ENCODE measurements at places on chromosomes 3 and 15. TPM values are rescaled to one million over a fixed set of nuclear protein-coding genes. Genes with fewer than 3 reads are reported as not detected.

- DNase-seq: no peak
Observed at GRCh38 chr15:74828835-74829234, 2.4 kb downstream of the CPLX3 start.

GRCh38 chr3:150094150-150094933, 123.6 kb upstream of the PFN2 start:
- no peak for DNase-seq

- no peak for DNase-seq
Observed at GRCh38 chr3:141448606-141449220, 38.1 kb upstream of the RASA2 start.

DNA sequence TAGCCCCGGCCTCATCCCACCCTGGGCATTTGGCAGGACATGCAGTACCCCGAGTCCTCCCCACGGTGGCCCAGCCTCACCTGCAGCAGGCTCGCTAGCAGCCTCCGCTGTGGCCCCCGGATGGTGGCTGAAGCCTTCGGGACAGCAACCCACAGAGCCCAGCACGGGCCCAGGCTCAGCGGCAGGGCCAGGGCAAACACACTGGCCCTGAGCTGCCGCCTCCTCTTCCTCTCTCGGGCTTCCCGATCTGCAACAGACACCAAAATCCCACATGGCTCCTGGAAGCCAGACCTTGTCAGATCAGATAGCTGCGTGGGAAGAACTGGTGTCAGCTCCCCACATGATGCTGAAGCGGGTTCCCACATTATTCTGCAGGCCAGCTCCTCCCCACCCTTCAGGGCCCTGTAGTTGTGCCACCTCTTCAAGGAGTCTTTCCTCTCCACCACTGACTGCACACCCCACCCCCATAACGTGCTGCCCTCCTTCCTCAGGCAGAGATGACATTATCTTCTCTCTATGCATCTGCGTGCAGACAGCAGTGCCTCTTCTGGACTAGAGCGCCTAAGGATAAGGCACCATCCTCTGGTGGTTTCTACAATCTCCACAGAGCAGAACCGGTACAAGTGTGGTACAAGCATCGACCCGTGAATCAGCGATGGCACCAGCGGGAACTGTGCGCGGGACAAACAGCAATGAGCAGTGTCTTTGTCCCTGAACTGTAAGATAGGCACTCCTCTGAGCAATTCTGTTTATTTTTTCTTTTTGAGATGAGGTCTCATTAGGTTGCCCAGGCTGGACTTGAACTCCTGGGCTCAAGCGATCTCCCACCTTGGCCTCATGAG, 9.5 kb downstream of the TMEM44 start:
- no peak for DNase-seq

DNA sequence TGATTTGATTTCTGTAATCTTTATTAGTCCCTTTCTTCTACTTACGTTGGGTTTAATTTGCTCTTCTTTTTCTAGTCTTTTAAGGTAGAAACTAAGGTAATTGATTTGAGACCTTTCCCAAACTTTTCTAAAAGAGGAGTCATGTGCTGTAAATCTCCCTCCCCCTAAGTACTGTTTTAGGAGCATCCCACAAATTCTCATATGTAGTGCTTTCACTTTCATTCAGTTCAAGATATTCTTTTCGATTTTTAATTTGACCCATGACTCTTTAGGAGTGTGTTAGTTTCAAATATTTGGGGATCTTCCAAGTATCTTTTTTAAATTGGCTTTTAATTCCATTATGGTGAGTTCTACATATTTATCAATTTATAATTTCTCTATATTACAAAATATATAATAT, 241.8 kb downstream of the CTNNB1 start:
- no peak for DNase-seq

GRCh38 chr3:25895031-25895430, 105.1 kb downstream of the OXSM start:
- DNase-seq: no peak

- DNase-seq: peak; percentile 5
Observed at GRCh38 chr3:2810723-2811122, 299.5 kb downstream of the IL5RA start.

HIGD2B gene
- not detected for total RNA-seq

SEMA3G gene
- 0.17 TPM for total RNA-seq

CYP19A1 gene
- total RNA-seq: not detected

SLC24A5 gene
- not detected for total RNA-seq

NR2F2 gene
- total RNA-seq: 16.0 TPM

CEMIP gene
- total RNA-seq: not detected

PATL2 gene
- total RNA-seq: not detected

Data from Caki2 (cell line).